ENCODE measurements at places on chromosomes 1 and 21.

- DNase-seq: no peak
These were observed 135.0 kb downstream of the PTPN14 start for GRCh38 chr1:214416417-214416816.

DNA sequence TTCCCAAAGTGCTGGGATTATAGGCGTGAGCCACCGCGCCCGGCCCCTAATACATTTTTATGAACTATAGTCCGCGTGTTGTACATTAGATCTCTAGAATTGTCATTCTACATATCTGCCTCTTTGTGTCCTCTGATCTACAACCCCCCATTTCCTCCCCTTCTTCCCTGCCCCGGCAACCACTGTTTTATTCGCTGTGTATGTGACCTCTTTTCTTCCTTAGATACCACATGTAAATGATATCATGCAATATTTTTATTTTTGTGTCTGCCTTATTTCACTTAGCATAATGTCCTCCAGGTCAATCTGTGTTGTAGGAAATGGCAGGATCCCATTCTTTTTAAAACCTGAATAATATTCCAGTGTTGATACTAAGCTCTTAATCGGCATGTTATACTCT lies 99.5 kb upstream of the NRIP1 start:
- DNase-seq: no peak

GRCh38 chr21:39263372-39263771 lies 50.1 kb downstream of the BRWD1 start:
- no peak for DNase-seq

GRCh38 chr1:161044535-161044907 lies 1.3 kb downstream of the USF1 start:
- DNase-seq: no peak

DNA sequence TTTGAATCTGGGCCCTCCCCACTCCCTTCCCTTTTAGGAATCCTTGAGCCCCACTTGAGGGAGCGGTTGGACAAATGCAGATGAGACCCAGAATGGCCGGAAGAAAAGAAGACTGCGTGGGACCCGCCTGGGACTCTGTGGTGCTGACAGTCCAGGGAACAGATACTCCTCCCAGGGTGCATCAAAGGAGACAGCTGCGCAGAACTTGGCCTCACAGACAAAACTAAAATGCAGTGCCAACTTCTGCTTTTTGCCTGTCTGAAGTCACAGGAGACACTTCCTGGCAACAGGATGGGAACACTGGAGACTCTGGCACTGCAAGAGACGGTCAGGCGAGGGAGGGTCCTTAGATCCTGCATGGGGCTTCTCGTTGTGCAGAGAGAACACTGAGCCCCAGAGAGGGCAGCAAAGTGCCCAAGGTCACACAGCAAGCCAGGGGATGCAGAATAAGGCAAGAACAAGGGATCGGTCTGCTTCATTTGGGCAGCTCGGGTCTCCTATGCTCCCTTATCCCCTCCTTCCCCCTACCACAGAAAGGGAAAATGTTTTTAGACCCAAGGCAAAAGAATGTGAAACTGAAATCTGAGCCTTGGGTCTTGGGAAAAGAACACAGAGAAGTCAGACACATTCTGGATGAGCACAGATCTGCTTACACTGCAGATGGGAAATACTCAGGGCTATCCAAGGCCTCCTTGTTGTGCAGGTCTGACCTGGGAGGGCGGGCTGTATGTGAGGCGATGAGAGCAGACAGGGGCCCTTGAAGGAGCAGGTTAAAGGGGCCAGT lies 182.4 kb downstream of the TRABD2B start:
- DNase-seq: no peak

- DNase-seq: no peak
These were observed 9.5 kb upstream of the TBCE start for GRCh38 chr1:235357485-235358373.

- no peak for DNase-seq
These were observed 29.9 kb downstream of the PSMG1 start for GRCh38 chr21:39153373-39153772.

GRCh38 chr1:23452011-23452411 lies 27.5 kb upstream of the TCEA3 start:
- no peak for DNase-seq

DNA sequence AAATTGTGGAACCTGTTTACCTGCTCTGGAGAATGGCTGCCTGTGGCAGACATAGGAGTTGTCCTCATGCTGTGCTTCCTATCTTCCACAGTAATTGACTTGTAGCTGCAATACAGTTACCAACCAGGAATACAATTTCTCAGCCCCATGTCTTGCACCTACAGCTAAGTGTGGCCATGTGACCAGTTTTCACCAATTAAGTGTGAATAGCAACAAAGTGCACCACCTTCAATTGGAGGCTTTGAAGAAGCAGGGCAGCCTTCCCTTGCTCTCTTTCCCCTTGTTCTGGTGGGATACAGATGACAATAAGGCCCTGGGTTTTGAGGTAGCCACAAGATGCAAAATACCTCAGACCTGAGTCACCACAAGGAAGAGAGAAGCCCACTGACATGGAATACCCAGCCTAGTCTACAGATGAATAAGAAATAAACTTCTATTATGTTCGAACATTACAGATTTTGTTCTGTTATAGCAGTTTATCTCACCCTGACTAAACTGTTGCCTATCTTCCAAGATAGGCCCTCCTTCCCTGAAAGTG lies 70.2 kb upstream of the S1PR1 start:
- DNase-seq: no peak

- no peak for DNase-seq
These were observed 35.9 kb downstream of the CD46 start for GRCh38 chr1:207787776-207788175.

DNA sequence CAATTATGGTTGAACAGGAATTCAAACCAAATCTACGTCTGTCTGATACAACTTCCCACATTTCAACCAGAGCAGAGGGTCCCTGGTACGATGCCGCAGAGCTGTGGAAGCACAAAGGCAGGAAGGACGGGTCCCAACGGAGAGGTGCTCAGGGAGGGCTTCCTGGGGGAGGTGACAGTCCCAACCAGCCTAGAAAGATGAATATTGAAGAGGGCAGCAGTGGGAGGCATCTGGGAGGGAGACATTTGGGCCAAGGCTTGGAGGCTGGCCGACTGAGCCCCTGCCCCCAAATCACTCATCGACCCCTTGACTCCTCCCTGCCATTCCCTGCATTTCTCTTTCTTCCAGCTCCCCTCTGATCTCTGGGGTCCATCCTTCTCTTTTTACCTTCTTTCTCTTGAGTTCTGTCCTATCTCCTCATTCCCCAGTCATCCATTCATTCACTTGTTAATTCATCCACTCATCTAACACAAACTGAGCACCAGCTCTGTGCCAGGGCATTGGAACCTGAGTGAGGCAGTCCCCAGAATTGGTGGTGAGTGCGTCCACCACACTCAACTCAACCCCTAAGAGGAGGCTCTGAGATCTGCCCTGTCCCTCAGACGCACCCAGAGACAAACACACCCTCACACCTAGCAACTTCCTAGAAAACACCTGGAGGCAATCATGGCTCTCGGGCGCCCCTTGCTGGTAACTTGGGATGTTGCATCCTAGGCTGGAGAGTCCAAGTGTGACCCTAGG lies 13.2 kb upstream of the CELA3B start:
- DNase-seq: peak; percentile 57

DNA sequence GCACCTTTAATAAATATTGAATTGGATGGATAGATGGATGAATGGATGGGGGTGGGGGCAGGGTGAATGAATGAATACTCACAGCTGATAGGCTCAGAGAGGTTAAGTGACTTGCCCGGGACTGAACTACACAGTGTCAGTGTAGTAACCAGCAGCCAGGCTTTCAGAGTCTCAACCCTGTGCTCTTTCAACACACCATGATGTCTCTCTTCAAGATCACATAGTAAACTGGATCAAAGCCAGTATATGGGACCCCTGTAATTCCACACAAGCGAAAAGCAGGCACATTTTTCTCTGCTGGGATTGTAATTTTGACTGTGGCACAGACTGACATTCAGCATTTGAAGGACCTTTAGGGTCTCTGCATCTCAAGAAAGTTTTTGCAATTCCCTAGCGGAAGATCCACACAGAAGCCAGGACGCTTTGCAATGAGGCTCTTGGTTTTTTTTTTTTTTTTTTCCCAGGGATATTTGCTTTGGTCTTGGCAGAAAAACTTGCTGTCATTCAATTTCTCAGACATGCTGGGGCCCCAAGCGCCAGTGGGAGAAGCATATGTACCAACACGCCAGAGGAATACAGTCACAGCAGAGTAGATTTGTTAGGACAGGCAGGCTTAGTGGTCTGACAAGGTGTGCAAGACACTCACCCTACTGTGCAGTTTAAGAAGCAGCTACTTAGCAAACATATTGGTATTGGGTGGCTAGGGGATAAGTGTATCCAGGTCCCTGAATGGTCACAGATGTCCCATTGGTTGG lies 213.1 kb upstream of the CAMK1G start:
- no peak for DNase-seq

GRCh38 chr1:84996846-84997666 lies at the start of gene MCOLN2:
Gene MCOLN2 (minus strand): TSS chr1:84997113. CDS start chr1:84996872, 241 bp downstream.
- no peak for DNase-seq

- no peak for DNase-seq
These were observed 6.6 kb downstream of the TBX19 start for GRCh38 chr1:168287237-168287664.

DNA sequence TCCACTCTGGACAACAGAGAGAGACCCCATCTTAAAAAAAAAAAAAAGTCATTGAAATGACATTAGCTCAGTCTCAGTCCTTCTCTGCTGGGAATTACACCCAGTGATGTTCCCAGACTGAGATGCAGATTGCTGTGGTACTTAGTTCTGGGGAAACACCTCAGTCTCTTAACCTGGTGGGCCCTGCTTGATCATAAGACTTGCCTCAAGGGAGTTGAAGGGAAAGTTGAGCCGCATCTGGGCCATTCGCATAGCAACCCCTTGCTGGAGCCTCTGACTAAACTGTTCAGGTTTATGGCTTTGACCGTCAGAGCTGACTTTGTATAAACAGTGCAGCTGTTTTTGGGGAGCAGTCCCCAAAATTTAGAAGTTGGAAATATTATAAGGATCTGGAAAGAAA lies 13.4 kb downstream of the FCRL4 start:
- no peak for DNase-seq

DNA sequence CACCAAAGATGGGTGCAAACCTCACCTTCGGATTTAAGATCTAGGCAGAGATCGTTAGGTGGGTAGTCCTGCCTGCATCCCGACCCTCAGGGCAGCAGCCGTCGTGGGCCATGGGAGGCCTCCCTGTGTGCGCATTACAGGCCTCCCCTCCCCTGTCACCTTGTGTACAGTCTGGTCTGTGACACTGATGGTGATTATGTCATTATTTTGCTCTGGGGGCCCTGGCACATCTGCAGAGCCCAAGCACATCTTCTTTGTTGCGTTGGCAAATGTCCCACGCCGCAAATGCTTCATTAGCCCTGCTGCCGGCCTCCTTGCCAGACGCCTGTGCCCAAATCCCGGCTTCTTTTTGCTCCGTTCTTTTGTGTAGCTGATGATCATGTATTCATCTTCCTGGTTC lies 31.7 kb downstream of the PROX1 start:
- DNase-seq: no peak

- DNase-seq: no peak
These were observed 152.2 kb downstream of the SIPA1L2 start for GRCh38 chr1:232477728-232478127.

GRCh38 chr1:33180226-33180910 lies 1.5 kb downstream of the TRIM62 start:
- no peak for DNase-seq

DNA sequence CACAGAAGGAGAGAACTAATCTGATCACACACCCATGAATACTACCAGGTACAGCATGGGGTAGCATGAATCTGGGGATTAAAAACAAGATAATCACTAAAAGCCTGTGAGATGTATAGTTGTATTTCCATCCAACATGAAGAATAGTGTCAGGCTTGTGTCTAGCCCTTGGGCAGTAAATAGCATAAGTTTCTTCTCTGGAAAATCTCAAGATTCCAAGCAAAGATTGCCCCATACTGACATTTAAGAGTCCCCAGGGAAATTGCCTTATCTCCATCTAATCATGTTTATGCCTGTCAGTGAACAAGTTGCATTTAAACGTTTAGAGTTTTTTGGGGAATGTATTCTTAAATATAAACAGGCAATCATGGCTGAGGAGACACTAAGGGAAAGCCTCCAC lies 109.2 kb upstream of the SERTAD4 start:
- DNase-seq: no peak

- no peak for DNase-seq
These were observed 616.7 kb downstream of the NPHP4 start for GRCh38 chr1:5375481-5375880.

GRCh38 chr1:76961181-76961819 lies 94.0 kb downstream of the ST6GALNAC5 start:
- DNase-seq: no peak

GRCh38 chr1:17118706-17119075 lies 560 bp downstream of the PADI2 start:
- DNase-seq: no peak

GRCh38 chr1:24502709-24503058 lies at the start of gene RCAN3:
Gene RCAN3 (plus strand): TSS chr1:24502836. CDS start chr1:24514373, 11,537 bp downstream.
- DNase-seq: peak; percentile 62

DNA sequence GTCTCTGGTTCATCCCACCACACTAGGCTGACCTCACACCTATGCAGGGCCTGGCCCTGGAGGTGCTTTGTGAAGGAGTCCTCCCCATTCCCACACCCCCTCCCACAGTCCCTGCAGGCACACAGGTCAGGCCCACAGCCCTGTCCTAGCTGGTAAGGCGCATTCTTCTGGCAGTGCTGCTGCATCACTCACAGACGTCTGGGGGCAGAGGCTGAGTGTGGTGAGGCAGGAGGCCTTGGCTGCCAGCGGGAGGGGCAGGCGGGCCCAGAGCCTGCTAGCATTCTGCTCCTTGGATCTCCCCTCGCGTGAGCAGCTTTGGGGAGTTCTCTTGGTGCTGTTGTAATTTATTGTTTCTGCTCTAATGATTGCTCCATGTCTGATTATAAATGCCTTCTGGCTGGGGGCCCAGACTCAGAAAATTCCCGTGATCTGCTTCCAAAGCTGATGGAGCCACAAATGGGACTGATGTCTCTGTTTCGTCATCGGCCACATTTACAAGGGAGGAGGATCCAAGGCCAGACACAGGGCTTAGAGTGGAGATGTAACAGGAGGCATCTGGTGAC lies 62.9 kb downstream of the TRABD2B start:
- DNase-seq: no peak

DNA sequence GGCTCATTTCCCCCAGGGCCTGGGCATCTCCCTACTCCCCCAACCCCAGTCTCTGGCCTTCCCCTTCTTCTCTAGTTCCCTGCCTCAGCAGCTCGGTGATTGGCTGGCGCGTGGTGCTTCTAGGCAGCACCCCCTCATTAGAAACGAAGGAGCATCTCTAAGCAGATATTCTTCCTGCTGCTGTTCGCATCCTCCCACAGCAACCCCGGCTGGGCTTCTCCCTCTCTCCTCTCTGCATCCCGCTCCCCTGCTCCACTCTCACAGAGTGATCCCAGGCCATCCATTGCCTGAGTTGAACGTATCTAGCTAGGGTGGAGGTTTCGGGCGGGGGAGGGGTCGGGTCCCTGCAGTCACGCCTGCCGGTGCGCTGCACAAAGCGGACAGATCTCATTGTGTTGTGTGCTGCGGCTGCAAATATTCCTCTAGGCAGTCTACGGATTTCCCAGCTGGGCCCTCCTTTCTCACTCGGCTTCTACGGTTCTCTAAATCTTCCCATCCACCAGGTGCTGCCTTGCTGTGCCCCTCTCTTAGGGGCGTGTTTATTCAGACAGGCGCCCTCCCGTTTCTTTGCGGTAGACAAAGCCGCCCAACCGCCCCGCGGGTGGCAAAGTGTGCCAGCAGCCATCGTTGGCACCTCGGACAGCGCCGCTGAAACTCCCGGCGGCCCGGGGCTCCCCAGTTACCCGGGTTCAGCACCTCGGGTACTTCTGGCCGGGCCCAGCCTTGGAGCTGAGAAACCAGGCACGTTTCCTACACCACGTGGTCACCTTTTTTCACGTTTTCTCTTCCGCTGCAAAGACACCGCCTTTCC lies 2.2 kb downstream of the CACNA1E start:
- no peak for DNase-seq

- DNase-seq: no peak
These were observed 2.5 kb downstream of the FCRL2 start for GRCh38 chr1:157774412-157774811.

All from stimulated activated CD8-positive, alpha-beta memory T cell treated with anti-CD3 and anti-CD28 coated beads, Interleukin-15, amount 100 ng/mL, for 24 hours (primary cell).